T-helper 17 cell (primary cell): ENCODE measurements at places on chromosomes 1 and 21.

GRCh38 chr21:38798081-38798480 lies 7.6 kb upstream of the ETS2 start:
- DNase-seq: no peak

DNA sequence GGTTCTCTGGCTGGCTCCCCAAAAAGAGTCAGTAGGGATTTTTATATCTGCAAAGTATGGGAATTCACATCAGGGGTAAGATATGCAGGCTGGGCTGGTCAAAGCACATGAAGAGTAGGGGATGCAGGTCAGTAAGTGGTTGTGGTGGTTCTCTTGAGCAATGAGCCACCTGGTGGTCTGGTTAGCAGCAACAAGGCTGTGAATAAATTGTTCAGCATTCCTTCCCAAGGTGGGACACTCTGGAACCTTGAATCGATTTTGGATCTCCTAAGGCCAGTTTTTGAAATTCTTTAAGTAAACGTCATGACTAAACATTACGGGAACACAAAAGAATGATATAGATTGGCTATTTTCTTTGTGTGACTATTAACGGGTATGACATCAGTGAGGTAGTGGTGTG lies 563.0 kb upstream of the NEGR1 start:
- no peak for DNase-seq

- DNase-seq: no peak
Observed at GRCh38 chr1:247421074-247421473, 5.1 kb downstream of the NLRP3 start.

GRCh38 chr1:229027622-229028182 lies 243.2 kb upstream of the RAB4A start:
- no peak for DNase-seq

DNA sequence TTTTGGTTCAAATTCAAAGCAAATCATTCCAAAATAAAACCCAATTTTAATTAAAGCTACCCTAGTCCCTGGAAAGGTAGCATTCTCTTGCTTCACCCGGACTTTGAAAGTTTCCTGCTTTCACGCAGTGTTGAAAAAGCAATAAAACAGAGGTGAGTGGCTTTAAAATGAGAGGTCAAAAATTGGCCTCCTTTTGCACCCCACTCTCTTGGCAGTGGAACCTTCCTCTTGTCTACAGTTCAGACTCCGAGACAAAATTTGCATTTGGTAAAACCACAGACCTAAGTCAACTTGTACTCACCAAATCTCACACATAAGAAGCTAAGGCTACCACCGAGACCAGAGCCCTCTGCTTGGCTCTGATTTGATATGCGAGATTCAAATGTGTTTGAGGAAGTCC lies 252.7 kb downstream of the TTLL7 start:
- DNase-seq: no peak

GRCh38 chr1:66932291-66932690 lies 7.5 kb downstream of the MIER1 start:
- no peak for DNase-seq

DNA sequence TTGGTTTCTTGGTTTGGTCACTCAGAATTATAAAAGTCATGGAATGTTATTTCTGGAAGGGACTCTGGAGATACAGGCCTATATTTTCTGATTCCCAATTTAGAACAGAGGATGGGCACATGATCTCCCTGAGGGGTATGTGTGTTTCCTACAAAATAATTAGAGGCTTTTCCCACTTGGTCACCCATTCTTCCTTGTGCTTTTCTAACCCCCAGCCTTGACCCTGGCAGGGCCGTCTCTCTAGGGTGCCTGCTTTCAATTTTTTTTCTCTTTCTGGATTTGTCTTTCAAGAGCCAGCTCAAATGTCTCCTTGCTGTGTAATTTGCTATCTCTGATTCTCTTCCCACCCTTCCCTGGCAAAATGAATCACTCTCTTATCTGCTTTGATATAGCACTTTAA lies 131.9 kb downstream of the HLX start:
- no peak for DNase-seq

- no peak for DNase-seq
Observed at GRCh38 chr1:161164901-161165610, 1.2 kb upstream of the PPOX start.

DNA sequence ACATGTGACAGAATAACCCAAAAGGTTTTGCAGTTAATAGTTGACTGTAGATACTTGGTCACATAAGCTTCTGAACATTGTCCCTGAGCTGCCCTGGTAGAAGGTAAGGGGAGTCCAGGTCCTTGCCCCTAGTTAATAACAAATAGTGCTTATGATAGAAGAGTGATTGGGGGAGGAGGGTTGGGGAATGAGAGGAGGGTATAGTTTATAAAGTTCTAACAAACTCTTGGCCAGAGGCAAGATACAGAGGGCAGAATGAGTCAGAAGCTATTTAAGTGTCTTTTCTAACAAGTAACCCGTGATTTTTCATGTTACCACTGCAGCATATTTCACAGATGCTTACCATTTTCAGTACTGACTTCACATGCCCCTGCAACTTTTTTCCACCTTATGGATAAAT lies 26.7 kb upstream of the MYOCOS start:
- no peak for DNase-seq

- DNase-seq: no peak
Observed at GRCh38 chr1:157782931-157783330, 6.0 kb upstream of the FCRL2 start.

GRCh38 chr1:32736812-32737791 lies 34.5 kb upstream of the SYNC start:
- DNase-seq: no peak

DNA sequence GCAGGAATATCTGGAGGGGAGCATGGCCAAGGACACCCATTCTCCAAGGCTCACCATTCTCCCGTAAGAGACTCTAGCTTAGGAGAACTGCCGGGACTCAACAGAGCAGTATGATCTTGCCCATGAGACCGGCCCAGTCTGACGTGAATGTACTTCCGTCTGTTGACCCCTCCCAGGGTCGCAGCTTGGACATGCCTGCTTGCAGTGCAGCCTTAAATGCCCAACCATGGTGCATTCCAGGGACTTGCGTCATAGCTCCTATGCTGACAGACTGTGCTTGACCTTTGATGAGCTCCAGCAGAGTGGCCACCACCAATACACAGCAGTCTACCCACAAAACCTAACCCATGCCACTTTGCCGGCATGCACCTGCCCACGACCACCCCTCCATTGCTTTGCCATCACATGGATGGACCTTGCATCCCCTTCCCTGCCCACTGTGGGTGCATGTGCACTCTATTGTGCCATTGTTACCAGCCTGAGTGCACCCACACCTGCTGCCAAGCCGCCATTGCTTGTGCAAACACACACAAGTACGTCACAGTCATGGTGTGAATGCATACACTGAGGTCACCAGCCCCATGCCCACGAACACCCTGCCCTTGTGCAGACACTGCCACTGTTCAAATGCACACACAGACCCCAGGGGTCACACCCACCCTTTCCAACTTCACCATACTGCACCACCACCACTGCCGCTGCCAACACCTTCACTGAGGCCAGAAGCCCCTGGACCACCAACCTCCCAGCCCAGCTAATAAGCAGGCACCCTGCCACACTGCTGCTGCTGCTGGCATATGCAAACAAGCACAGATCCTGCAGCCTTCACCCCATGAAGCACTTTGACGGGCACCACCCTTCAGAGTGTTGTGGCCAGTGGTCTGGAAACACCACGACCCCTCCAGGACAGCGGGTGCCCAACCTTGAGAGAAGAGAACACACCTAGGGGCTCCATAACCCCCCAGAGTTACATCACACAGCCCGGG lies 1141.3 kb downstream of the BRINP3 start:
- no peak for DNase-seq

DNA sequence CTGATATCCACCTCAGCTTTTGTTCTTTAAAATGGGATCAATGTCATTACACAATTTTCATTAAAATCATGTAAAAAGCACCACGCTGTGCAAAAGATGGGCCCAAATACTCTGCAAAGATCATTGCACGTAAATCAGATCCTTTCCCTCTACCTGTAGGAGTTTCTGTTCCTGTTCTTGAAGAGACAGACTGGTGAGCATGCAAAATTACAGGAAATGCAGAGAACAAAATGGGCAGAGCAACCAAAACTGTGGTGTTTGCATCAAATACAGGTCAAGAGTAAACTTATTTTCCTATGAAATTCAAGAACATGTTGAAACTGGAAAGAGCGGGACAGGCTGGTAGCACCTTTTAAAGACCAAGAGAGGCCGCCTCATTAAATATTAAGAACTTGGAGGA lies 294.9 kb upstream of the ADGRL2 start:
- no peak for DNase-seq

GRCh38 chr1:56065729-56066128 lies 513.6 kb downstream of the PLPP3 start:
- no peak for DNase-seq

DNA sequence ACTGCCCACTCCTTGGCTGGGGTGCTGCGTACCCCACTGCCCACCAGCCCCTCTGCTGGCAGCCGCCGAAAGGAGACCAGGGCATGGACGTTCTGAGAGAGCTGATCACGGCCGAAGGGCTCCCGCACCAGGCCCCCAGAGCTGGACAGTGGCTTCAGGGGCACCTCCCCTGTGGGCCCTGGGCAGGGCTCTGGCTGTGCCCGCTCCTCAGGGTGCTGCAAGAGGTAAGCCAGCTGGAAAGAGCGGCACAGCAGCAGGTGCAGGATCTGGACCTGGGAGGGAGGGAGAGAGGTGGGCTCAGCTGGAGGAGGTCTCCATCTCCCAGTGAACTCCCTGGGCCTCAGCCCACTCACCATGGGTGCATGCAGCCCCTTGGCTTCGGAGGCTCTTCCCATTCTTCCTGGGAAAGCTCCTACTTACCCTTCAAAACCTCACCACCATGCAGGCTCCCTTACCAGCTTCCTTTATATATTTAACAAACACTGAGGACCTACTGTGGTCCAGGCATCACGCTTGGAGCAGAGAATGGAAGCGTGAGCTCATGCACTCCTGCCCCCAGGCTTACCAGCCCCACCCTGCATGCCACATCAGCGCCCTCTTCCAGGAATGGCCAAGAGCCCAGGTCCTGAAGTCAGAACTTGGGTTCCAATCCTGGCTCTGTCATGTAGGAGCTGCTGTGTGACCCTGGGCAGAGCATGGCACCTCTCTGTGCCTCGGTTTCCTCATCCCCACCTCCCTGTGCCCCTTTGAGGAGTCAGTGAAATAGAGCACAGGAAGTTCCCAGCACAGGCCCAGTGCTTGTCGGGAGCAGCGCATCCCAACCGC lies 6.8 kb upstream of the KIF17 start:
- no peak for DNase-seq

- no peak for DNase-seq
Observed at GRCh38 chr1:118118469-118118868, 66.6 kb downstream of the SPAG17 start.
